ENCODE measurements at places on chromosomes 16 and 17. TPM values are rescaled to one million over a fixed set of nuclear protein-coding genes. Genes with fewer than 3 reads are reported as not detected.

IKZF3 gene
- 2.8 TPM for total RNA-seq

NAGS gene
- total RNA-seq = 0.85 TPM

SPATA32 gene
- total RNA-seq = not detected

ALOXE3 gene
- total RNA-seq = 3.3 TPM

MYH13 gene
- not detected for total RNA-seq

DHX38 gene
- 42.0 TPM for total RNA-seq

SECTM1 gene
- total RNA-seq = 0.60 TPM

GAST gene
- total RNA-seq = not detected

KRT33A gene
- total RNA-seq = not detected

CLDN7 gene
- total RNA-seq = not detected

CIBAR2 gene
- not detected for total RNA-seq

CDRT15 gene
- not detected for total RNA-seq

CPPED1 gene
- total RNA-seq = 33.9 TPM

All from dorsolateral prefrontal cortex (tissue), 122 donors.